ENCODE measurements at places on chromosomes 11 and 22.

- peak; percentile 33 for DNase-seq
Measured at GRCh38 chr11:110979696-110980095, 265.8 kb upstream of the POU2AF2 start.

- DNase-seq: no peak
Measured at GRCh38 chr22:24319451-24319850, 48.8 kb downstream of the SPECC1L start.

GRCh38 chr22:26665813-26666231 is 8.4 kb downstream of the MIAT start:
- no peak for DNase-seq

- DNase-seq: peak; percentile 71
Measured at GRCh38 chr11:96279018-96279895, 63.7 kb downstream of the MAML2 start.

DNA sequence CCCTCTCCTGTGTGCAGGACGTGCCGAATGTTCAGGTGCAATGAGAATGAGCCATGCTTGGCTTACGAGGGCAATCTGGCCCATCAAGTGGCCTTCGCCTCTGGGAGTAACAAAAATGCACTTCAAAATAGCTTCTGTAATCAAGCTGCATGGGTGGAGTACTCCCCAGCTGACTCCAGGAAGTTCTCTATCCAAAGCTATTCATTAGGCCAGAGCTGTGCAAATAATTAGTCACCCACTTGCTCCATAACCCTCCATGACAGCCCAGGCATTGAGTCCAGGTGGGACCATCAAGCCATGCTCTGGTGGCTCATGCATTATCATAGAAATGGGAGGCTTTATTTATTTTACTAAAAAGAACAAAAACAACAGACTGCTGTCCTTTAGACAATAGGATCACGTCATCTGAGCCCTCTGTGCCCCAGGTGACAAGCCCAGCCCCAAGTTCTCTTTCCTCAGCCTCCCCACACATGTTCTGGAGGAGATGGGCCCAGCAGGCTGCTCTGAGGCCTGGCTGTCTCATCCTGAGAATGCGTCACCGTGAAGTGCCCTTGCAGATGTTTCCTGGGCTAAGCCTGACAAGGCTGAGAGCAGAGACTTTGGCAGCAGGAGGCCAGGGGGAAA is 244.7 kb downstream of the ETS1 start:
- DNase-seq: peak; percentile 36

DNA sequence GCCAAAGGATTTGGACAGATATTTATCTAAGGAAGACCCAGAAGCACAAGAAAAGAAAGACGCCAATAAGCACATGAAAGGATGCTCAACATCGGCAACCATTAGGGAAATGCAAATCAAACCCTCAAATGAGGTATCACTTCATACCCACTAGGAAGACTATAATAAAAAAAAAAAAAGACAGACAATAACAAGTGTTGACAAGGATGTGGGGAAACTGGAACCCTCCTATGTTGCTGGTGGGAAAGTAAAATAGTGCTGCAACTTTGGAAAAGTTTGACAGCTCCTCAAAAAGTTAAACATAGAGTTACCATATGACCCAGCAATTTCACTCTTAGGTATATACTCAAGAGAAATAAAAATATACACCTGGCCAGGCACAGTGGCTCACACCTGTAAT is 47.0 kb downstream of the MICAL3 start:
- no peak for DNase-seq

GRCh38 chr11:118252688-118253087 is 523 bp upstream of the MPZL3 start:
- no peak for DNase-seq

DNA sequence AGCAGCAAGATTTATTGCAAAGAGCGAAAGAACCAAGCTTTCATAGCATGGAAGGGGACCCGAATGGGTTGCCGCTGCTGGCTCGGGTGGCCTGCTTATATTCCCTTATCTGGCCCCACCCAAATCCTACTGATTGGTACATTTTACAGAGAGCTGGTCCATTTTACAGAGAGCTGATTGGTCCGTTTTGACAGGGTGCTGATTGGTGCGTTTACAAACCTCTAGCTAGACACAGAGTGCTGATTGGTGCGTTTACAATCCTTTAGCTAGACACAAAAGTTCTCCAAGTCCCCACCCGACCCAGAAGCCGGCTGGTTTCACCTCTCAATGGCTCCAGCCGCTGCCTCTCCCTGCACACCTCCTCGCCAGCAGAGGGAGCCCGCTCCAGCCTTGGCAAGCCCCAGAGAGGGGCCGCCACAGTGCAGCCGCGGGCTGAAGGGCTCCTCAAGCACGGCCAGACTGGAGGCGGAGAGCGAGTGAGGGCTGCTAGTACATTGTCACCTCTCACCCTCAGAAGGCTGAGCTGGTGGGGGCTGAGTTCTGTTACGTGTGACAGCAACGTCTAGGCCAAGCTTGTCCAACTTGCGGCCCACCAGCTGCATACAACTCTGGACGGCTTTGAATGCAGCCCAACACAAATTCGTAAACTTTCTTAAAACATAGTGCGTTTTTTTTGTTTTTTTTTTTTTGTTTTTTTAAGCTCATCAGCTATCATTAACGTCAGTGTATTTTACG is 8.7 kb downstream of the PTH start:
- no peak for DNase-seq

- no peak for DNase-seq
Measured at GRCh38 chr22:38957046-38957770, at the start of gene APOBEC3A. Gene APOBEC3A, plus strand, starts transcription at chr22:38957609. Its CDS starts 83 bp downstream, at chr22:38957692.

DNA sequence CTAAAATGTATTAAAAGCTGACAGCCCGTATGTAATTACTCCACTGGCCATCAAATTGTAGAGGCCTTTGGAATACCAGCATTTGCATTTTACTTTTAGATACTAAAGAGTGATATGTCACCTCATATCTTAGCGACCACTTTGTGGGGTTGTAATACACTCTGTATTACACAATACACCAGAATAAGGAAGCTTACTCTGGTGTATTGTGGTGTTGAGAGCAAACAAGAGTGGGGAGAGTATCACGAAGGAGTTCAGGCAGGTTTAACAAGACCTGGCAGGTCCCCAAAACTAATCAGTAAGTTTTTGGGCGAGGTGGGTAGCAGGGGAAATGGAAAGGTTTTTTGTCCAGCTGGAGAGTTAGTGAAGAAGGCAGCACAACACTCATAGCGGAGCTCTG is 3.2 kb downstream of the NUP50 start:
- DNase-seq: no peak

- peak; percentile 62 for DNase-seq
Measured at GRCh38 chr11:28169816-28170215, 61.6 kb downstream of the METTL15 start.

DNA sequence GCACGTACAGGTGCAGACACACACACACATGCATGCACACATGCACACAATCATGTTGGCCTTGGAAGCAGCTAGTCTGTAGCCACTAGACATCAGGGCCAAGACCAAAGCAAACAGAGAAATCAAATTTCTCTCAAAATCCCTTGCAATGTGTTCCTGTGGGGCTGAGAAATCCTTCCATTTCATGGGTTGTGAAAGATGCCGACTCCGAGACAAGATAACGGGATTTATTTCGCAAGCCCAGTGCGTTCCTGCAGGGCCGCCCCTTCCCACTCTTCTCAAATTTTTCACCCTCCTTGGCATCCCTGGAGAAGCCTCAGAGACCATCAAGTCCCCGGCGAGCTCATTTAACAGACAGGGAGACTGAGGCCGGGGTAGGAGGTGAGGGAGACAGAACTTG is 366.7 kb downstream of the MN1 start:
- no peak for DNase-seq

DNA sequence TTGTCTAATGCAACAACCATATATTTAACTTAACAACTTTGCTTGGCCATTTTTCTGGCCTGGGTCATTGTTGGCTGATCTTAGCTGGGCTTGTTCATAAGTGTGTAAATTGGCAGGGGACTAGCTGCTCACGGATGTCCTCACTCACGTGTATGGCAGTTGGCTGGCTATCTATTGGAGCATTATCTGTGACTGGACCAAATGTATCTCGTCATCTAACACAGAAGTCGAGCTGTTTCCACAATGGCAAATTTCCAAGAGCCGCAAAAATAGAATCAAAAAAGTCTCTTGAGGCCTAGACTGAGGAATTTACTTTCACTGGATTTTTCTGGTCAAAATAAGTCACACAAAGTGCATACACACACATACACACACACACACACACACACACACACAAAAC is 893.3 kb downstream of the FAM181B start:
- no peak for DNase-seq

DNA sequence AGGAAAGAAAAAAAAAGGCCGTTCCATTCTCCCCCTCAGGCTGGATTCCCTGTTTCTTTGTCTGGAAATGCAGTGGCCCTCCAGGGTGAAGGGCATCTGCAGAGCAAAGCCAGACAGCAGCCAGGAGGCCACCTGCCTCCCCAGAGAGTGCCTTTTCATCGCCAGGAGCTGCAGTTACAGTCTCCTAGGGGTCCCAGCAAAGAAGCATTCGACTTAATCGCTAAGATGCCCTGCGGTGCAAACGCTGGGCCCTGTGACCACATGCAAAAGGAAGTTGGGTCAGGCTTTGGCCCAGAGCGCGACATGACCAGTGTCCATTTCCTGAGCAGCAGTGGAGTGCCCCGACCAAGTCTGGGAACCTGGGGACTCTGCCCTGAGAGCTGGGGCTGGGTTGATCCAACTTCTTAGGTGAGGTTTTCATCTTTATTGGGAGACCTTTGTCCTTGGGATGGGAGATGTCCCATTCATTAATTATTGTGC is 304.6 kb downstream of the OPCML start:
- no peak for DNase-seq

- no peak for DNase-seq
Measured at GRCh38 chr11:131391176-131391575, 20.8 kb downstream of the NTM start.

GRCh38 chr22:36435516-36436415 is 45.7 kb downstream of the TXN2 start:
- DNase-seq: no peak

- no peak for DNase-seq
Measured at GRCh38 chr22:44664149-44664548, 37.9 kb upstream of the PRR5 start.

DNA sequence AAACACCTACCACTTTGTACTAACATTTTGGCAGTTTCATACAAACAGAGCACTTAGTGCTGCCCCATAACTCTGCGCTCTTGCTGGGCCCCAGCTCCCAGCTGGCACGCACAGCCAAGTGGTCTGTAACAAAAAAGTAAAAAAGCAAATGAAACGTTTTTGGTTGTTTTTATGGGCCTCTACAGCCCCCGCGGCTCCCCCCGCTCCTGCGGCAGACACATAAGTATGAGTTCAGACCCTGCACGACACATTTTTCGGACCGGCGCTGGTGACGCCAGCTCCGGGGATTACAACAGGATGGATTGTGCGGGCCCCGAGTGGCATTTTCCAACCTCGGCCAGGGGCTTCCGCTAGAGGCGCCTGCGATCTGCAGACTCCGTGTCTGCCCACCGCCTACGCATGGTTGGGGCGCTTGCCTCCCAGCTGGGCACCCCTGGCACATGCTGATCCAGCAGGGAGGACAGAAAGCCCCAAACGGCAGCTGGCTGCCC is 418.2 kb downstream of the SOX6 start:
- no peak for DNase-seq

- DNase-seq: no peak
Measured at GRCh38 chr22:17982572-17983141, 41.7 kb downstream of the MICAL3 start.

GRCh38 chr22:35191412-35191811 is 65.9 kb upstream of the HMGXB4 start:
- DNase-seq: peak; percentile 55

- DNase-seq: no peak
Measured at GRCh38 chr11:40119661-40120060, 1339.8 kb downstream of the LRRC4C start.

- peak; percentile 79 for DNase-seq
Measured at GRCh38 chr11:34501500-34501899, 12.1 kb downstream of the ELF5 start.

DNA sequence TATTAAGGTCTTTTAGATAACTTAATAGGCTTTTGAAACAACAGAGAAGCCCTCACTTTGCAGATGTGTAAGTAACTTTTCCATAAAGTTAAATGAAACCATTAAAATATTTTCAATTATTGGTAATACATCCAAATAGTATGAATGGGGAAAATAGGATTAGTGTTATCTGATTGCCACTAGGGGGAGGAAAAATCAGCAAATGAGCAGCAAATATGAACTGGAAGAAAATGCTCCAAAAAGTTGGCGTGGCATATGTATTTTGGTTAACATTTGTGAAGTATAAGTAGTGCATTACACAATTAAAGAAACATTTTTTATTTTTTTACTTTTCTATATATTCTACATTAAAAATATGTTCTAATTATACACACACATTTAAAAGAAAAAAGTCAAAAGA is 259.8 kb upstream of the ANO5 start:
- no peak for DNase-seq

- DNase-seq: no peak
Measured at GRCh38 chr11:36617543-36618362, 19.7 kb upstream of the RAG2 start.

DNA sequence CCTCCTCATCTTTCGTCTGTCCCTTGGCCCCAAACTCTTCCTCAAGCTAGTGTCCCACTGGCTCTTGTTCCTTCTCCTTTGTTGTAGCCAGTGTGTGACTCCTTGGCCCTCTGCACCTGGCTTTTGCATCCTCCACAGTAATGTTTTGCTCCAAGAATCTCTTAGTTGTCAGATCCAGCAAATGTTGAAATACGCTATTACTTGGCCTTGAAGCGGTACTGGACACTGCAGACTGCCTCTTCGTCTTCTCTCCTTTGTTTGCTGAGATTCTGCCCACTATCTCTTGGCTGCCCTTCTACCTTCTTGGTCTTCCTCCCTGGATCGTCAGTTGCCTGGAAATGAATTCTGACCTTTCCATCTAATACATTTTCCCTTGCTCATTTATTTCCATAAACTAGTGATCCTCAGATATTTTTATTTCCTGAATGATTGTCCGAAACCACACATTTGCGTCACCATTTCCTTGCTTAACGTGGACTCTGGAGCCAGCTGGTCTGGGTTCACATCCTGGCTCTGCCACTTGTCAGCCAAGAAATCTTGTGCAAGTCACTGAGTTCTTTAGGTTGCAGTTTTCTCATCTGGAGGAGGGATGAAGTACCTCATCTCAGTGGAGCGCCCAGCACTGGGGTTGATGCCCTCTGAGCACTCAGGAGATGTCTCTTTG is 113.6 kb downstream of the LDLRAD3 start:
- DNase-seq: no peak

DNA sequence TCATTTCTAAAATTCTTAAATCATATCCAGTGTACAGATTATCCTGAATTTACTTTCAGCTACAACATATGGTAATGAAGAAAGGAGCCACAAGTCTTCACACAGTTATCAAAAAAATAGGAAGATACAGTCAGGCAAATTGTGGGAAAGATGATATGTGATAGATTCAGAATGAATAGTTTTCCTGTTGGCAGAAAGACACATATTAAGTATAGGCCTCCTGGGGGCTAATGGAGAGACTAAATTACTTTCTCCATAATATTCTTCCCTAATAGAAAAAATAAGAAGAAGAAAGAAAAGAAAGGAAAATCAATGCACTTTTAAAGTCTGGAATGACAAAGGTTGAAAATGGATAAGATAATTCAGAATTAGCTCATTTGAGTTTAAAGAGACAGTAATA is 2073.5 kb downstream of the LRRC4C start:
- DNase-seq: no peak

- no peak for DNase-seq
Measured at GRCh38 chr11:108009497-108010370, 1.0 kb downstream of the CUL5 start.

Data from HCEC 1CT (cell line).